ENCODE measurements at places on chromosomes 12 and 14.
A peak's percentile ranks its signal among the peaks of the same experiment; 100 is the strongest.

- no peak for DNase-seq
Measured at GRCh38 chr14:73630009-73630780, 14.6 kb upstream of the DNAL1 start.

DNA sequence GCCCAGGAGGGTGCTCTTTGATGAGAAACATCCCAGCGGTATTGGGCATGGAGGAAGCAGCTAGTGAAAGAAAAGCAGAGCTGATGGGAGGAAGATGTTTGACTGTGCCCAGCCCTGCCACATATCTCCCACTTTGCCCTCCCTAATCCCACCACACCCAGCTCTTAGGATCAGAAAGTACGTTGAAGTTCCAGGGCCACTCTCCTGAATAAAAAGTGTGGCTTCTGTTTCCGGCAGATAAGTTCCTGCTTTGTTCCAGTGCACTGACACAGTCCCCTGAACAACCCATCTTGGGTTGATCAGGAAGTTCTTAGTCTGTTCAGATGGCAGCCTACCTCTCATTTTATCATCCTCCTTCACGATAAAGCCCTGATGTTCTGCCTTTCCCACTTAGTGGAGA lies 16.5 kb downstream of the TPCN1 start:
- DNase-seq: no peak

DNA sequence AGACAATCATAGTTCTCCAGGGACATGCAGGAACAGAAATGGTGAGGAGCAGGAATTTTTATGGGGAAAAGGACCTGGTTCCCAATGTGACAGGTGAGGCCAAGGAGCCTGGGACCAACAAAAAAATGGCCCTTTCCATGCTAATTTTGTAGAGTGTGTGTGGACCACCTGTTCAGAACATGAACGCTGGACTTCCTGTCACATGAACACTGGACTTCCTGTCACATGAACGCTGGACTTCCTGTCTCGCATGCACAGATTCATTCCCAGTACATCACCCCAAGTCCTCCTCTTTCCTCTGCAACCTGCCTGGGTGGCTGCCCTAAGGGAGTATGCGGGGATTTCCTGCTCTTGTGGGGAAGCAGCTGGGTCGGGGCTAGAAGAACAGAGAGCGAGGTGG lies 10.1 kb downstream of the FGF6 start:
- DNase-seq: no peak

GRCh38 chr12:94206886-94207285 lies 58.5 kb downstream of the PLXNC1 start:
- DNase-seq: no peak

DNA sequence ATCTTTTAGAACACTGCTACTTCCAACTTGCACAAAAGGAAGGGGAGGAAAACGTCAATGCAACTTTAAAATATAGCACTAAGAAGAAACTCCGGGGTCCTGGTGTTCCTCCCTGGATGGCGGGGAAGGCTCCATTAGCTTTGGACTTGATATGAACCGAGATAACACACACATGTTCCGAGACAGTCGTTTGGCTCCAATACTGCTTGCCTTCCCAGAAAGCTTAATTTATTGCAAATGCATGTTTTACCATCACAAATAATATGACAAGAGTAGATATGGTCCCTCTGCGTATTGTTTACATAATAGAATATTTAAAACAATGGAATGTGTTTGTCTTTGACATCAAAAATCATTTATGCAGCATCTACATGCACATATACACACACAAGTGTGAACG lies 87.6 kb upstream of the CLMN start:
- no peak for DNase-seq

DNA sequence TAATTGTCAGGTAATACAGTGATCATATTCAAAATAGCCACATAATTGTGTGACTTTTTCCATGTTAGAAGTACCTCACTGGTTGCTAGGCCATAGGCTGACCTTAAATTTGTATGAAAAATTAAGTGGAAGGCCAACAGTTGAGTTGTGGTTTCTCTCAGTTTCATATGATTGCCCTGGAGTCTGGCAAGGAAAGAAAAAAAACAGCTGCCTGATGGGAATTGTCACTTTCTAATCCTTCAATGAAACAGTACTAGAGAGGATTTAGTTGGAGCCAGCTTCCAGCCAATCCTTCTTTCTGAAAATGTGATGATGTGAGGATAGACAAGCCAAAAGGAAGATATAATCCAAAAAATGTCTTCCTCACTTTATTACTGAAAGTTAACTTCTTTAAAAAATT lies 113.6 kb downstream of the ALX1 start:
- DNase-seq: no peak

DNA sequence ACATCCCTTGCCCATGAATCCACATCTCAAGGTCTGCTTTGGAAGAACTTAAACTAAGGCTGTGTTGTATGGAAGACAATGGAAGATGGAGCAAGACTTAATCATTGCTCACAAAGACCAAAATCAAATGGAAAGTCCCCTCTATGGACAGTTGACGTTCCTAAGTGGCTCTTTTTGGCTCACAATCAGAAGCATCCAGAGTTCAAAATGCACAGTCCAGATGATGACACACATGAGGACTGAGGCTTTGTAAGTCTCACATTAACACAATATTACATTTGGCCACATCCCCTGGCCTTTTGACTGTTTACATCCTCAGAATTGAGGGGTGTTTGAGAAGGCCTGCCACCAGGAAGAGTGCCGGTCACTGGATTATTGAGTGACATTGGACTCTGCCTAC lies 122.3 kb upstream of the CPM start:
- no peak for DNase-seq

- no peak for DNase-seq
Measured at GRCh38 chr12:14548609-14549008, 19.1 kb downstream of the PLBD1 start.

DNA sequence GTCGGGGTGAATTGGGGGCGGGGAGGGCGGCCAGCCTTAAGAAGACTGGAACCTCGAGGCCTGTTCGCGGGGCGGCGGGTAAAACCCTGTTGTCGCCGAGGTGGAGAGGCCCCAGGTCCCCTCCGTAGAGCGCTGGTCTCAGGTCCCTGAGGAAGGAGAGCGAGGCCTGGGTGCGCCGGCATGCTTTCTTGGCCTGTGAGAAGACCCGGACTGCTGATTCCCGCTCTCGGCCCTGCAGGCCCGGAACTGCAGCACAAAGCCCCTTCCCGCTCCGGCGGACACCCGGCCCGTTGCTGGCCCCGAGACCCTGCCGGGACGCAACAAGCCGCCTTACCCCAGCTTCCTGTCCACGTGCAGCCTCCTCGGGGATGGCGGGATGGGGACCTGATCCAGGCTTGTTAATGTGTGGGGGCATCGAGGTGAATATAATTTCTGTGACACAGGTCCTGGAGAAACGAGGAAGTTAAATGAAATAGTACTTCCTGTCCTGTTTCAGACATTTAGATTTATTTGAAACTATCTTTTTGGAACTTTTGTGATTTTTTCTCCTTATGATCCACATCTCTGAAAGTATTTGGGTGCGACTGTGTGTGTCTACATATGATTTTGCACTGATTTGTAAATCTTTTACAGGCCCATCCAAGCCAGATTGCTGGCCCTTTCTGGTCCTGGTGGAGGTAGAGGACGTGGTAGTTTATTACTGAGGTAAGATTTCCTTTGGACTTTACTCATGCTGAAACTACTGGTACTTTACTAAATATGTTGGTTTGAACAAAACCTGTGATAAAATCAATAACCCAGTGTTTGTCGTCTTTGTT lies 600 bp downstream of the PNN start:
- DNase-seq: peak; percentile 25

GRCh38 chr12:110931315-110931728 lies 10.9 kb upstream of the MYL2 start:
- DNase-seq: peak; percentile 44

DNA sequence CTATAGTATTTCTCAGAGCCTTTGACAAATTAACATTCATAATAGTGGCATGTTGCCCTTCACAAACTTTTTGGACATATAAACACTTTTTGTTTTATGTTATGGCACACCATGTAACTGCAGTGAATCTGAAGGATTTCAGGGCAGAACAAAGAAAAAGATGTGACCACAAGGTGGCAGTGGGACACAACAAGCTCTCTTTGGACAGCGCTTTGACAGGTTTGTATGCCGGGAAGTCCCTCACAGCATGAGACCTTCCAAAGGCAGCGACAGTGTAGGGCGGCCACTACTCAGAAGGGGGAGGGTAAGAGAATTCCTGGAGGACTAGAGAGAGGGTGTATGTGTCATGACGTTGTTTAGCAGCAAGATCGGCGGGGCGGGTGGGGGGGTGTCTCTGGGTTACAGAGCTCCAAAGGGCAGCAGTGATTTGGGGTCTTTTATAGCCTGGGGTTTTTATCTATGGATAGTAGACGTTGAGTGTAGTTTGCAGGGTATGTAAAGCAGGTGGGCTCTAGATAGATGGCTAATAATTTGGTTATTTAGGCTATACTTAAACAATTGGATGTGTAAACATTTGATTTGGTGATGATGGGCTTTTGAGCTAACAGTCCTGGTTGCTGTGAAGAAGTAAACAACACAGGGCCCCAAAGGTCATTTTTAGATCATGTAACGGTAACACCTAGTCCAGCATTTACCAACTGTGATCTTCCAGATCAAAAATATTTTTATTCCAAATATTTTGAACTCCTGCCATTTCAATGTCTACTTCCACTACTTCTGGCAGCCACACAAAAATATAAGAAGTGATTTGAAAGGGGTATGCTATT lies 22.9 kb downstream of the ETFBKMT start:
- DNase-seq: peak; percentile 77

DNA sequence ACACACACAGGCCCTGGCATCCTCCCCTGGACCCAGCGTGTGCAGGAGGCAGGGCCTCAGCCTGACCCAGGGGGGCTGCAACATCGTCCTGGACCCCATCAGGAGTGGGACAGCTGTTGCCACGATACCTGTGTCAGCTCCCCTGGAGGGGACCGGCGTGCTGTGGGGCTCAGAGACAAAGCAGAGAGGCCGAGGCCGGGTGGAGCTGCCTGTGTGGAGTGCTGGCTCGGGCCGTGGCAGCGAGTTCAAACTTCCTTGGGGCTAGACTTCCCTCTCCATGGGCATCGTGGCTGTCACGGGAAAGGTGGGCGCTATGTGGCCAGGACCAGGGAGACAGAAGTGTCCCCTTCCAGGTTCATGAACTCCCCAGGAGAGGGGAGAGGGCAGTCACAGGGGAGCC lies 155.0 kb upstream of the SFSWAP start:
- no peak for DNase-seq

DNA sequence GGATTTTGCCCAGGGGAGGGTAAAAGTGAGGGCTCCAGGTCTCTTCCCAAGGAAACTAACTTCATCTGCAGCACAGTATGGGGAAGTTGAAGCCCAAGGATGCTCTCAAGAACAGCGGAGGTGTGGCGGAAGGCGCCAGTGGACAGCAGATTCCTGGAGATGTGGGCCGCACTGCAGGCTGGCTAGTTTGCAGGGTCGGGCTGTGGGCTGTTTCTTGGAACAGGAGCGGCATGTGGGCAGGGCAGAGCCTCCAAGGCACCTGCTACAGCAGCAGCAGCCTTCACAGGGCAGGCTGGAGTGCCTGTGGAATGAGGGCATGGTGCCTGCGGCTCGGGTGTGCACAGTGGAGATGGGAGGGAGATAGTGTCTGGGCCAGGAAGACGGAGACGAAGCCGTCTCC lies 100.0 kb upstream of the SFSWAP start:
- no peak for DNase-seq

GRCh38 chr12:122350141-122350848 lies 72.2 kb downstream of the CLIP1 start:
- DNase-seq: no peak

GRCh38 chr12:6031001-6031400 lies 85.9 kb upstream of the ANO2 start:
- no peak for DNase-seq

DNA sequence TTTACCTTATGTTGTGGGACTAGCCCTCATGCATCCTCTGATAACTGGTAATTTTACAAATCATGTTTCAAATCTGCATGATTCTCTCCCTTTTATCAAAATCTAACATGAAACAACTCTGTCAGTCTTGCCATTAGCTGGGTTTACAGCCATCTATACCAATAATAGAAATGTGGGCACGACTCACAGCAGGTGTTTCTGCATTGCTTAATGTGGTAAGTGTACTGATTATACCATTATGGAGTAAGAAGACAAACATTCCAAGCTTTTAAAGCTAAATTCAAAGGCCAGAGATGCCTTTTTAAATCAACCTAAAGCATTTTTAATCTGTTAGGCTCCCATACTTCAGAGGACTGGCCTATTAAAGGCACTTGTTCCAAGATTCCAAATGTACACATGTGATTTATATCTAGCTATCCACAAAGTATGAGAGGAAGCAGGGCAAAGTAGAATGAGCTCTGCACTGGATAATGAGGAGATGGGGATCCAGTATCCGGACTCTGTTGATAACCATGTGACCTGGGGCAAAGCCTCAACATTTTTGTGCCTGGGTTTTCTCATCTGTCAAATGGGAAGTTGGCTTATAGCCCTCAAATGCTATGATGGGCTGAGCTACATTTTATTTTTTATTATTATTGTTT lies 52.3 kb upstream of the FUT8 start:
- no peak for DNase-seq

DNA sequence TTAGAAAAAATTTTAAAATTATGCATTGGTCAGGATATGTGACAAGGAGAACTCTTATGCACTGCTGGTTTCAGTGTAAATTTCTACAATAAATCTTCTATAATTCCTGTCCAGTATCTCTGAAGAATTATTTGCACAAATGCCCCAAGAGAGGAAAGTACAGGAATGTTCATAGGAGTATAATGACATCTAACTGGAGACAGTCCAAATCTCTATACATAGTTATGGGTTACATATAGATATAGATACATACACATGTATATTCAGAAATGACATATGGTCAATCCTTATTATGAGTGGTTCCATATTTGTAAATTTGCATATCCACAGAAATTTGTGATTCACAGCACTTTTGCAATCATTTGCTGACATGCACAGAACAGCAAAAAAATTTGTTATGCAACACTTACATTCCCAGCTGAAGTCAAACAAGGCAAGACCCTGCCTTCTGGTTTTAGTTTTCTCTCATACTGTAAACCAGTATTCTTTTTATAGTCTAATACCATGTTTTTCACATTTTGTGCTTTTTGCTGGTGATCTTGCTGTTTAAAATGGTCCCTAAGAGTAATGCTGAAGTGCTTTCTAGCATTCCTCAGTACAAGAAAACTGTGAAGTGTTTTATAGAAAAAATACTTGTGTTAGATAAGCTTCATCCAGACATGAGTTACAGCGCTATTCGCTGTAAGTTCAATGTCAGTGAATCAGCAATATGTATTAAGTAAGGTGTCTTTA lies 103.8 kb downstream of the SLC16A7 start:
- no peak for DNase-seq
